ENCODE measurements at places on chromosomes 2 and 18. TPM values are rescaled to one million over a fixed set of nuclear protein-coding genes. Genes with fewer than 3 reads are reported as not detected.

- no peak for DNase-seq
- no peak overlapping the region for H3K27ac ChIP-seq
- H3K27me3 ChIP-seq, result peaks cover 18% of the 10 kb centered on the region
- peaks cover 5% of the 10 kb centered on the region for H3K4me1 ChIP-seq
- no peaks in the 10 kb centered on the region for H3K36me3 ChIP-seq
Measured at GRCh38 chr2:66569974-66570373, 135.0 kb downstream of the MEIS1 start.

DNA sequence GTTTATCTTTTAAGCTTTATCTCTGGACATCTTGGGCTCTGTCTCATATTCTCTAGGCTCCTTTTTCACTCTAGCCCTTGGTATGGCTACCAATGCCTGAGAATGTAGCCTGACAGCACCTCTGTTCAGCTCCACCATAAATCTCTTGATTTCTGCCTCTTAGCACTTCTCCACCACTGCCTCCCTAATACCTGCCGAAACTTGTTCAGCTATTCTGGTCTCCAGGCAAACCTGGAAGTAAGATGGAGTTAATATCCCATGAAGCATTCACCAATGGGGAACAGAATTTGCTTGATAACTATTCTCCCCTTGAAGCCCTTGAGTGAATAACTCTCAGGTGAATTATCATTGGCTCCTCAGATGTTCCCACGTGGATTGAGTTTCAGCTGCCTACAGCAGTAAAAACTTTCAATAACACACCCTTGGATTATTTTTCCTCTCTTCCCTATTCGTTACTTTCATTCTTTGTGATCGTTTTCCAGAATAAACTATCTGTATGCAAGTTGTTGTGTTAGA, 145.6 kb downstream of the EVA1A start:
- no peaks in the 10 kb centered on the region for H3K4me1 ChIP-seq
- no peaks in the 10 kb centered on the region for H3K36me3 ChIP-seq
- no peak overlapping the region for H3K27ac ChIP-seq
- H3K4me3 ChIP-seq, result no peak overlapping the region

DNA sequence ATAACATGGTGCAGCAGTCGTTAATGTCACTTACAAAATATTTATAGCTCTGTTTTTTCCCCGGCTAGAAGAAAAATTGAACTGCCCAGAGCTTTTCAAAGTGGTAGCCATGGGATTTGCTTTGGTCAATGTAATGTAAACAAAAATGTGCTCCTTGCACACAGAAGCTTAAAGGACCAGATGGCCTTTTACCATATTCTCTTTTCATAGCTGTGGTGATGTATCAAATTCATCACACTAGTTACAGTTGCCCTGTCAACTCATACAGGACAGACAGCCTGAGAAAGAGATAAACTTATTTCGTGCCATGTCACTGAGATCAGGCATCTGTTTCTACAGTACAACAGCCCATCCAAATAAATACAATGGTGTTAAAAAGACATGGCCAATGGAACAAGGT, 368.1 kb upstream of the CDH19 start:
- H3K4me1 ChIP-seq, result no peaks in the 10 kb centered on the region
- no peak overlapping the region for H3K4me3 ChIP-seq
- no peak overlapping the region for H3K27ac ChIP-seq

GRCh38 chr2:171159372-171160118, 1.1 kb downstream of the TLK1 start:
- H3K36me3 ChIP-seq, result no peaks in the 10 kb centered on the region
- H3K27me3 ChIP-seq, result no peaks in the 10 kb centered on the region
- peaks cover 18% of the 10 kb centered on the region for H3K4me1 ChIP-seq
- H3K27ac ChIP-seq, result peak overlapping the region; percentile 90
- peak overlapping the region; percentile 77 for H3K4me3 ChIP-seq

GRCh38 chr18:62900132-62900883, 185.0 kb downstream of the PHLPP1 start:
- H3K36me3 ChIP-seq, result peaks cover 15% of the 10 kb centered on the region
- H3K27ac ChIP-seq, result no peak overlapping the region
- H3K4me3 ChIP-seq, result no peak overlapping the region
- H3K27me3 ChIP-seq, result no peaks in the 10 kb centered on the region

DNA sequence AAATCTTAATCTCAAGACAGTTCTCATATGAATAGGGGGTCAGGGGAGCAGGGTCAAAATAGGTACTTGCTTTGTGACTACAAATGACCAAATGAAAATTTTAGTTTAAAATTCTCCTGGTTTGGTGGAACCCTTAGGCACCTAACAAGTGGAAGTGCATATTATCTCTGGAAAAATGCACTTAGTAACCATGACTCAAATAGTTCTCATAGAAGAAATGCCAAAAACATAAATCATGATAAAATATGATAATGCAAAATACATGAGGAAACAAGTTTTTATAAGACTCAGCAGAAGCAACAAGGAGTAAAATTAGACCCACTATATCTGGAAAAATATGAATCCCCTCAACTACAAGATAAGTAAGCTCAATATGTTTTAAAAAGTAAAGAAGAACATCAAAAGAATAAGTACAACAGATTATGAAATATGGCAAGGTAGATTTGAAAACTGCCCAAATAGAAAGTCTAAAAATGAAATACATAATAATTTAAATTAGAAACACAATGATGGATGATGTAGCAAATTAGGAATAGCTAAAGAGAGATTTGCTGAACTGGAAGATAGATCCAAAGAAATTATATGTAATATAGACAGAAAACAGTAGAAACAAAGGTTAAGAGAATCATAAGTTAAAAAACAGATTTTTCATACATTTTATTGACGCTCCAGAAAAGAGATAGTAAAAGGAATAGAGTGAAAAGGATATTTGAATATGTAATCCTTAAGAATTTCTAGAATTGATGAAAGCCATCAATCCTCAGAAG, 308.3 kb downstream of the SETBP1 start:
- no peak overlapping the region for H3K27ac ChIP-seq
- no peak overlapping the region for H3K4me3 ChIP-seq
- H3K36me3 ChIP-seq, result no peaks in the 10 kb centered on the region
- peaks cover 6% of the 10 kb centered on the region for H3K4me1 ChIP-seq
- no peak for DNase-seq

Gene MC2R
- not detected for total RNA-seq

GRCh38 chr18:10094154-10094553, 180.3 kb downstream of the VAPA start:
- H3K27ac ChIP-seq, result no peak overlapping the region
- no peak overlapping the region for H3K4me3 ChIP-seq
- no peak for DNase-seq

DNA sequence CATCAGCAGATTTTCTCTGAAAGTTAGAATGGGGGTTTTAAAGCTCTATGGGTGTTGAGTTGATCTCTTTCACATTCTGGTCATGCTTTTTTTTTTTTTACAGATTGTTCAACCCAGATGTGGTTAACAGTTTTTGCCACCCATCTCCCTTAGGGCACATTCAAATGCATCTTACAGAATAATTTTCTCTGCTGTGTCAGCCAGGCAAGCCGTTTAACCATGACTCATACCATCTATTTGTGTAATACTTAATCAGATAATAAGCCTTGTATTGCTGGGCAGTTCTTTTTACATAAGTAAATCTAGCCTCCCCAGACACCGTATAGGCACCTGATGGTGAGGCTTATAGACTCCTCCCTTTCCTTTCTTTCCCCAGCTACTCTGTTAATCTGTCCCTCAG, 62.0 kb downstream of the TGIF1 start:
- no peaks in the 10 kb centered on the region for H3K27me3 ChIP-seq
- no peaks in the 10 kb centered on the region for H3K4me1 ChIP-seq
- DNase-seq, result no peak
- H3K36me3 ChIP-seq, result no peaks in the 10 kb centered on the region
- no peak overlapping the region for H3K27ac ChIP-seq
- no peak overlapping the region for H3K4me3 ChIP-seq

- no peaks in the 10 kb centered on the region for H3K27me3 ChIP-seq
- no peak overlapping the region for H3K4me3 ChIP-seq
- H3K36me3 ChIP-seq, result no peaks in the 10 kb centered on the region
- no peak for DNase-seq
- H3K4me1 ChIP-seq, result no peaks in the 10 kb centered on the region
Measured at GRCh38 chr2:236363711-236364277, 99.6 kb upstream of the ASB18 start.

GRCh38 chr2:97713296-97714083, at the start of gene ZAP70:
Gene ZAP70 (plus strand): TSS chr2:97713576. CDS start chr2:97724037, 10,461 bp downstream.
- peak within 1 kb of the TSS; percentile 63 for H3K27ac ChIP-seq
- peak; percentile 63 for DNase-seq
- H3K27me3 ChIP-seq, result peaks cover 1% of the 10 kb centered on the region
- H3K36me3 ChIP-seq, result no peaks in the 10 kb centered on the region
- H3K4me1 ChIP-seq, result no peaks in the 10 kb centered on the region
- H3K4me3 ChIP-seq, result peak within 1 kb of the TSS; percentile 31

Gene HOXD12
- total RNA-seq, result not detected

GRCh38 chr18:13240060-13240725, 21.6 kb downstream of the LDLRAD4 start:
- H3K27me3 ChIP-seq, result no peaks in the 10 kb centered on the region
- H3K36me3 ChIP-seq, result no peaks in the 10 kb centered on the region
- H3K4me1 ChIP-seq, result no peaks in the 10 kb centered on the region
- no peak for DNase-seq

DNA sequence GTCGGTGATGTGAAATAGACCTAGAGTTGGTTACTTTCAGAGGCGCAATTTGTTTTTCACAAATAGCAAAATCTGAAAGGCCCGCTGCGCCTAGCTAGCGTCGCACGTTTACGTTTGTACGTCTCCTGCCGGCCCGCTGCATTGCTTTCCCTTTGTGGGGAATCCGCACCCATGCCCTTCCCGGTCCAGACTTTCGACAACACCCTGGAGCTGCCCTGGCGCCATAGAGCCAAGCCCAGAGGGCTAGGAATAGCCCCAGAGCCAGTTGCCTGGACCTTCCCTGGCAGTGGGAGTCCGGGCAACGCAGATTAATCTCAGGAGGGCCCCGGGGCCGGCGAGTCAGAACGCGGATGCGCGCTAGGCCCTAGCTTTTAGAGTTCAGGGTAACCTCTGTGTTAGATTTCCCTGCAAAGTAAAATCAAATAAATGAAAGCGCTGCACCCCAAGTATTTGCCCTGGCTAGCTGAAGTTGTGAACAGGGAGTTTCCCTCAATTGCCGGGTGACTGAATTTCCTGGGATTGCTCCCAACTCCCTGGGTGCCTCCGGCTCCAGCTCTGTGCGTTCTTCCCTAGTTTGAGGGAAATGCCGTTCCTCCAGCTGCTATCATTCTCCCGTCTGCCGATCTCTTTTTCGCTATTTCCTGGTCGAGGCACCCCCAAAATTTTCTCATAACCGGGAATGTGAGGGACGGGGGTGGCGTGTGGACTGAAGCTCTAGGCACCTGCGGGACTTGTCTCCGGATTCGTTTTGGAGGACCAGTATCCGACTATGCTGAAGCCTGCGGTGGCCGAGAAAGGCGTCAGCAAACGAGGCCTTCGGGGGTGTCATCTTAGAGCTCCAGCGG, 1.2 kb upstream of the EN1 start:
- H3K4me3 ChIP-seq, result no peak overlapping the region
- no peaks in the 10 kb centered on the region for H3K36me3 ChIP-seq
- no peak for DNase-seq
- H3K27ac ChIP-seq, result no peak overlapping the region
- peaks cover 6% of the 10 kb centered on the region for H3K4me1 ChIP-seq

DNA sequence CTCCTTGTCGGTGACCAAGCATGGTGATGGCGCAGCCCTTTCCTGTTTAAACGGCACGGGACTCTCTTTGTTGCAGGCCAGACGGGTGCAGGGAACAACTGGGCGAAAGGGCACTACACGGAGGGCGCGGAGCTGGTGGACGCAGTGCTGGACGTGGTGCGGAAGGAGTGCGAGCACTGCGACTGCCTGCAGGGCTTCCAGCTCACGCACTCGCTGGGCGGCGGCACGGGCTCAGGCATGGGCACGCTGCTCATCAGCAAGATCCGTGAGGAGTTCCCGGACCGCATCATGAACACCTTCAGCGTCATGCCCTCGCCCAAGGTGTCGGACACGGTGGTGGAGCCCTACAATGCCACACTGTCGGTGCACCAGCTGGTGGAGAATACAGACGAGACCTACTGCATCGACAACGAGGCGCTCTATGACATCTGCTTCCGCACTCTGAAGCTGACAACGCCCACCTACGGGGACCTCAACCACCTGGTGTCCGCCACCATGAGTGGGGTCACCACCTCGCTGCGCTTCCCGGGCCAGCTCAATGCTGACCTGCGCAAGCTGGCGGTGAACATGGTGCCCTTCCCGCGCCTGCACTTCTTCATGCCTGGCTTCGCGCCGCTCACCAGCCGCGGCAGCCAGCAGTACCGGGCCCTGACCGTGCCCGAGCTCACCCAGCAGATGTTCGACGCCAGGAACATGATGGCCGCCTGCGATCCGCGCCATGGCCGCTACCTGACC, 17.1 kb downstream of the TUBB6 start:
- no peak overlapping the region for H3K27ac ChIP-seq
- H3K4me3 ChIP-seq, result no peak overlapping the region
- H3K36me3 ChIP-seq, result peaks cover 85% of the 10 kb centered on the region
- no peaks in the 10 kb centered on the region for H3K27me3 ChIP-seq

GRCh38 chr2:224976629-224977525, 65.4 kb downstream of the DOCK10 start:
- H3K4me3 ChIP-seq, result no peak overlapping the region
- no peak for DNase-seq

DNA sequence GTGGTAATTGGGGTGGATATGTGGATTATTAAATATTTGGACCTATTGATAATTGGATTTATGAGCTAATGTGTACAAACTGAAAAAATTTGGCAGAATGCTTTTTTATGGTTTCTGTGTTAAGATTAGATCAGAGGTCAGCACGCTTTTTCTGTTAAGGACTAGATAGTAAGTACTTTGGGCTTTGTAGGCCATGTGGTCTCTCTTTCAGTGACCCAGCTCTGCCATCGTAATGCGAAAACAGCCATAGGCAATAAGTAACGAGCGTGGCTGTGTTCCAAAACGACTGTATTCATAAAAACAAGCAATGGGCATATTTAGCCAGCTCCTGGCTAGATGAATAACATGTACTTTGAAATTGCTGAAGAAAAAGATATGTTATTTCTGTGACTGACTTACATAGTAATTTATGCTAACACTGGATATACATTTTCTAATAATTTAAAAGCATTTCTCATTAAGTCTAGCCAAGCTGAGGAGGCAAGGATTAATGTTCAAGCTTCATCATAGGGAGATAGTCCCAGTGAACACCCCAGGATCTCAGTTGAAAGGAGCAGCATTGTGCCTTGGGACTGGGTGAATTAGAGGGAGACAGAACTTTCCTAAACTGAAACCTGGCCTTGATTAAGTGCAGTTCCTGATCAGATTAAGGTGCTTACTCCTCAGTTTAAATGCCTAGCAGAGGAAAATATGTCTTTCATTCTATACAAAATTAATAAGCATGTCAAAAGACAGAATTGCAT, 20.0 kb downstream of the CCDC138 start:
- H3K36me3 ChIP-seq, result no peaks in the 10 kb centered on the region
- no peak overlapping the region for H3K27ac ChIP-seq
- H3K4me3 ChIP-seq, result no peak overlapping the region
- H3K4me1 ChIP-seq, result no peaks in the 10 kb centered on the region
- H3K27me3 ChIP-seq, result no peaks in the 10 kb centered on the region

DNA sequence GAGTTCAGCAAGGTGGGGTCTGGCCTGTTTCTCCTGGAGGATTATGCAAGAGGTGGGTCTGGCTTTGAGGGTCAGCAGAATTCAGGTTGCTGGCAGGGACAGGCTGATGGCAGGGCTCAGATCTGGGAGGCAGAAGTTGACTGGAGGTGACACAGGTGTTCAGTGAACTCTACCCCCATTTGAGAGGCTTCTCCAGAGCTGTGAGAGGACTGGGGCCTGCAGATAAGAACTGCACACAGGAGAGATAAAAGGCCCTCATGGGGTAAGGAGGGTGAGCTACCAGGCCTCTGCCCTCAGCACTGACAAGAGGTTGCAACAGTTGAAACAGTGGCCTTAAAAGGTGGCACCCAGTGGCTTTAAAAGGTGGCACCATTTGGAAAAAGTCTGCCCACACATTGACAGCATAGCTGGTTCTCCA, 13.1 kb downstream of the MOCOS start:
- no peak for DNase-seq
- no peak overlapping the region for H3K4me3 ChIP-seq
- H3K4me1 ChIP-seq, result no peaks in the 10 kb centered on the region
- no peaks in the 10 kb centered on the region for H3K36me3 ChIP-seq
- no peak overlapping the region for H3K27ac ChIP-seq

Gene GPAT2
- total RNA-seq, result 3.2 TPM
